Stimulated activated CD4-positive, alpha-beta T cell treated with anti-CD3 and anti-CD28 coated beads, Interleukin-15, amount 100 ng/mL, for 1 hour (primary cell): ENCODE measurements at places on chromosomes 2 and 18.

DNA sequence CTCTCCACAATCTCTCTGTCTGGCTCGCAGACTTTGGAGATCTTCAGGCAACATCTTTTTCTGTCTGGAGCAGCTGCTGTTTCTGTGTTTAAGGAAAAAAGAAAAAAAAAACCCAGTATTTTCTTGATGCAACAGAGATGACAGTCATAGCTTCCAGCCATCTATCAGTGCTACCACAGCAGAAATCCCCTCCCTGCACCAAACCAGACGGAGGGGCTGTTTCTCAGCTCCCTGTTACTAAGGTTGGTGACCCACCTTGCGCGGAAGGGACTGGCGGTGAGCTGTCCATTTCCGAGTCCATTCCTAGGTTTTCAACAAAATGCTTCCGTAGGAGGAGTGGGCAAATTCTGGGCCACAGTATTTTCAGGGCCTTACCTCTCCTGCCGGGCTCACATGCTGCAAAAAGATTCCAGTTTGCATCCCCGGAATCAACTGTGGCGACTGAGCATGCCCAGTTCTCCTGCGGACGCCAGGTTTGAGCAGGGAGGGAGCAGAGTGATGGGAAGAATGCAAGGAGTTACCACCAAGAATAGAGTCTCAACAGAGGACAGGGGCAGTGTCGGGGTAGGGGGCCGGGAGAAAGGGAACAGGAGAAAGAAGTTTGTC, 1.2 kb downstream of the SLC4A10 start:
- no peak for DNase-seq

DNA sequence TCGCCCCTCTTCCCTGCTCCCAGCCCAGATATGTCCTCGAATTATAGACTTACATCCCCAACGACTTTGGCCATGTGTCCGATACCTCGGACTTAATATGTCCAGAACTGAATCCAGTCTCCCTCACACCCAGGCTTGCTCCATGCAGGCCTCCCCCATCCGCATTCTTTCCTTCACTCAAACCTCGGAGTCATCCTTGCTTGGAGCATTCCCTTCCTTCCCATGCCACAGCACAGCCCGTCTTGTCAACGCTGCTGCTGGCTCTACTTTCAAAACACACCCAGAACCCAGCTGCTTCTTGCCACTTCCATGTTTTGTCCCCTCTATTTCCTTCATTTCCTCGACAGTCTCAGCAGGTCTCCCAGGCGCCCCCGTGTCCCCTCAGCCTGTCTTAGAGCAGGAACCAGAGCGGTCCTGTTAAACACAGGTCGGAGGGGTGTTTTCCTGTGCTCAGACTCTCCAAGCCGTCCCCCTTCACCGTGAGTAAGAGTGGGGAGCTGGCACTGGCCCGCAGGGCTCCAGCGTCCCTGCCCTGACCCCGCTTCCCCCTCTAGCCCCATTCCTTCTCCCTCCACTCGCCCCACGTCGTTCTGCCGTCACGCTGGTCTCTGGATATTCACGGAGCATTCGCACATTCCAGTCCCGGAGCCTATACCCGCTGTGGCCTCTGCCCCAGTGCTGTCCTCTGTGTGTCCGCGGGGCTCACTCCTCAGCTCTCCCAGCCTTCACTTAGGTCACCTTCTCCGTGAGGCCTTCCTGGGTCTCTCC, 54.4 kb downstream of the VAPA start:
- DNase-seq, result no peak

GRCh38 chr2:163132850-163133249, 294.3 kb upstream of the KCNH7 start:
- no peak for DNase-seq

DNA sequence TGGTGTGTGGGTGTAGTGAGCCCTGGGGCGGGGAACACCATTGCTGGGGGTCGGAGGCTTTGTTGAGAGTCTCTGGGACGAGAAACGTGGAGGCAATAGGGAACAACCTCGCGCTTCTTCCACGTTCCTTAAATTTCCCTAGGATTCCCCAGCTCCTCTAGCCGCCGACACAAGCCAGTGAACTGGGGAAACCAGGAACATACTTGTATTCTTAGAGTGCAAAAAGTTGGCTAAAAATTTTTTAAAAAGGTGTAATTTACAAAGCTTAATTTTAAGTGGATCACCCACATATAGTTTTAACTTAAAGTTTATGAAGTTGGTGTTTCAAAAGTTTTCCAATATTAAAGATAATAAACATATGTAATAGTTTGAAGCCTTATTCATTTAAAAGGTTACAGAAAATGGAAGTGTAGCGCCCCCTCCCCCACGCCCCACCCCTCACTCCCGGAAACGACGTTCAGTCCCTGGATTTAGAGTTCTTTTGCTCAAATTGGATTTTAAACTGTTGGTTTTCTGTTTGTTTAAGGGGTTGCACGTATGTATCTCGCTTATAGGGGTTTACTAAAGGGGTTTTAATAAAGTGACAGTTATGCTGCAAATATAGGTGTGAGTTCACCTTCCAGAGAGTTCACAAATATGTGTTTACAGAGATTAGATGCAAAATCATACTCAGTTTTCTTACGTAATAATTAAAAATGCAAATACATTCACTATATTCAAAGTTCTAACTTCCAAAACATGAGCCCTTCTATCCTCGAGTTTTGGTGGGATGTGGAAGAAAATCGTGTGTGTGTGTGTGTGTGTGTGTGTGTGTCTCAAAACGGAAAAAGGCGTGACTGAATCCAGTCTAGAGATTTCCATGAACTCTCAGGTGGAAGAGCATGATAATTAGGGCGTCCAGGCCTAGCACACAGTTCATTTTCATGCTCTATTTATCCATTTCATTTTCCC, 872 bp downstream of the DSG2 start:
- DNase-seq, result no peak

DNA sequence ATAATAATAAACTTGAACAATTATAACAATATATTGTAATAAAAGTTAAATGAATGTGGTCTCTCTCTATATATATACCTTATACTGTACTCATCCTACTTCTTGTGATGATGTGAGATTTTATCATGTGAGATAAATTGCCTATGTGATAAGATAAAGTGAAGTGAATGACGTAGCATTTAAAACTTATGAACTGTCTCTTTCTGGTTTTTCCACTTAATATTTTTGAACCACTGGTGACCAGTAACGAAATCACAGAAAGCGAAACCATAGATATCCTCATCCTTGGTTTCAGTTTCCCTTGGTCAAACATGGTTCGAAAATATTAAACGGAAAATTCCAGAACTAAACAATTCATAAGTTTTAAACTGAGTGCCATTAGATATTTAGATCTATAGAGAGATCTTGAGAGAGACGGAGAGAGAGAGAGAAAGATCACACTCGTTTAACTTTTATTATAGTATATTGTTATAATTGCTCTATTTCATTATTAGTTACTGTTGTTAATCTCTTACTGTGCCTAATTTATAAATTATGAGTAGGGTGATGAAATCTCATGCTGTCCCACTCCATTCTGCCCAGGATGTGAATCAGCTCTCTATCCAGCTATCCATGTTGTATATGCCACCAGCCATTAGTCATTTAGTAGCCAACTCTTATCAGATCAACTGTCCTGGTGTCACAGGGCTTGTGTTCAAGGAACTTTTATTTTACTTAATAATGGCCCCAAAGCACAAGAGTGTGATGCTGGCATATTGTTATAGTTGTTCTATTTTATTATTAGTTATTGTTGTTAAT, 156.8 kb downstream of the THADA start:
- DNase-seq, result no peak

- DNase-seq, result no peak
Measured at GRCh38 chr2:47644351-47644750, 138.6 kb upstream of the MSH6 start.

DNA sequence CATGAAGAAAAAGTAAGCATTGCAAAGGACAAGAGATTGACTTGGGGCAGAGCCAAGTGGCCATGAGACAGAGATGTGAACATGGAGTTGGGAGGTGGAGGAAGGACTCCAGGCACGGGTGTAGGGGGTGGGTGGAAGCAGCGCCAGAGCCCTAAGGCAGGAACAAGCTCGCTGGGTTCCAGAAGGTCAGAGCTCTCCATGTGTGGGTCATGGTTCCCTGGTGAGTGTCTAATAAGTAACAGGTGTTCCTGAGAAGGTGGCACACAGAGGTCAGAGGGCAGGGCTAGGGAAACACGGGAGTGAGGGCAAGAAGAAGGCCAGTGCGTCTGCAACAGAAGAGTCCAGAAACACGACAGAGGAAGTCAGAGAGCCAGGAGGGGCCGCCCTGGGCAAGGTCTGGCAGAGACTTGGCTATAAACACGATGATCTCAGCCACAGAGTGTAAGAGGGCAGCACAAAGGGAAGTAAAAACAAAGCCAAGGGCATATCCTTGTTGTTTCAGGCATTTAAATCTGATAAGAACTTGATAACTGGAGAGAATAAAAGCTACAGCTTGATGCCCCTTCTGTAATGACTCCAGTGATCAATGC, 260.8 kb downstream of the TGIF1 start:
- DNase-seq, result no peak
